ENCODE measurements at places on chromosomes 12 and 14.

- DNase-seq, result no peak
These were observed 39.2 kb upstream of the P2RX7 start for GRCh38 chr12:121093487-121093891.

- no peak for DNase-seq
These were observed at the start of gene ACOT4 for GRCh38 chr14:73591690-73592449. Gene ACOT4 (plus strand): TSS chr14:73591873. CDS start chr14:73591960, 87 bp downstream.

- DNase-seq, result no peak
These were observed 1.4 kb upstream of the KIF5A start for GRCh38 chr12:57548488-57548887.

GRCh38 chr12:93363841-93364297 is 13.9 kb upstream of the NUDT4 start:
- no peak for DNase-seq

GRCh38 chr12:64010069-64010686 is 165.7 kb downstream of the SRGAP1 start:
- peak; percentile 90 for DNase-seq

GRCh38 chr12:57180321-57180989 is 33.0 kb upstream of the LRP1-AS start:
- DNase-seq, result no peak
